ENCODE measurements at places on chromosomes 7 and 10.

DNA sequence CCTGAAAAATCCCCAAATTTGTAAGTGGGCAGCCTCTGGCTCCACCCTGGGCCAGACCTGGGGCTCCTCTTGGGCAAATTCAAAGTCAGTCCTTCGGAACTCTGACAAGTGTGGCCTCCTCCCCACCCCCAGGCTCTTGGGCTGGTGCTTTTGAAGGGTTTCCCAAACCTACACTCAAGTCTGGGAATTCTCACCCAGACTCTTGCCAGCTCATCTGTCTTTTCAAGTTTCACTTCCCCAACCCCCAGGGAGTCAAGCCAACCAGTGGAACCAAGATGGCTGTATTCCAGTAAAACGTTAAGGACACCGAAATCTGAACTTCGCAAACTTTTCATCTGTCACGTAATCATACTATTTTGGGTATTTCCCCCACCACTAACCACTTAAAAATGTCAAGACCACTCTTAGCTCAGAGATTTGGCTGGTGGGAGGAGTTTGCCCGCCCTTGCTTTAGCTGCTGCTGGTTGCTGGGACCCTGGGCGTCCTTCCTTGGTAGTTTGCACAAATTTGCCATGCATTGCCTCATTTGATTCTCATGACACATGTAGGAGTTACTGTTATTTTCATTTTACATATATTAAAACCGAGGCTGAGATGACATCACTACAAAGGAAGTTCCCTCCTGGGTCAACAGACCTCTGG, 1.7 kb upstream of the MYO1G start:
- no peak for DNase-seq

- DNase-seq = no peak
These were observed 287.1 kb upstream of the C7orf33 start for GRCh38 chr7:148303295-148304082.

GRCh38 chr7:38629651-38630510, 1.3 kb downstream of the AMPH start:
- no peak for DNase-seq

GRCh38 chr7:26583094-26583648, 281.2 kb downstream of the SKAP2 start:
- no peak for DNase-seq

DNA sequence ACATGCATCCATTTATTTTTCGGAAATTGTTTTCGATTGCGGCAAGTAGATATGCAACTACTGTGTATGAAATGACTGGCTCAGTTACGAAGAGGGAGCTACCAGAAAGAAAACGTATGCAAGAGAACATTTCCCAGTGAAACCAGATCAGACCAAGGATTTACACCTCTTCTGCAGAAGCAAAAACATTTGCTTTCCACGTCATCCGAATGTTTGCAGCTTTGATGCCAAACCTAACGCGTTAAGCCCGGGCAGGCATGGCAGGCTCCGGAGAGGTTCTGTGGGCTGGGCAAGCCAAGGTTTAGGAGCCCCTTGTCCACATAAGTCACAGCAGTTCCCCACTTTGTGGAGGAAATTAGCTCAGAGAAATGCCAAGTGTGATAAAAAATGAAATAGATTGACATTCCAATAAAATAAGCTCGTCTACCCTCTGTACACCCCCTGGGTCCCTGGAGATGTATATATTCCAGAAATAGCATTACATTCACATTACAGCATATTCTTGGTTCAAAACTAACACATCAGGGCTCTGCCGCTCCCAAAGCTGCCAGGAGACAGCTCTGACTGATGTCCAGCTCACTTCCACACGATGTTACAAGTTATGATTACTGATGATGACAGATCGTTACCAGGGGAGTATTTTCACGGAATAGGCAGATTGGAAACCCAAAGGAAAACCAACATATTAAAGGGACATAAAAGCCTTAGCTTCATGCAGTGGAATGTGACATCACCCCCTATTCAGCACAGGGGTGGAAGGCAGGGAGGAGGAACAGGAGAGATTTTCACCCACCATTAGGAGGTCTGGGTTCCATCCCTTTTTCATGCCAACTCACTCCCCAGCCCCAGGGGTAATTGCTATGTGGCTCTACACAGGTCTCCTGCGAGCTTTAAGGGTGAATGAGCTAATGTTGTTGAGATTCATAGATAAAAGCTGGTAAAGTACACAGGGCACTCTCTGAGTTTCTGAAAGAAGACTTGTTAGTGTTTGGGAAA, 81.5 kb downstream of the LYZL1 start:
- DNase-seq = no peak

- DNase-seq = no peak
These were observed 30.5 kb downstream of the HHEX start for GRCh38 chr10:92719991-92720830.

DNA sequence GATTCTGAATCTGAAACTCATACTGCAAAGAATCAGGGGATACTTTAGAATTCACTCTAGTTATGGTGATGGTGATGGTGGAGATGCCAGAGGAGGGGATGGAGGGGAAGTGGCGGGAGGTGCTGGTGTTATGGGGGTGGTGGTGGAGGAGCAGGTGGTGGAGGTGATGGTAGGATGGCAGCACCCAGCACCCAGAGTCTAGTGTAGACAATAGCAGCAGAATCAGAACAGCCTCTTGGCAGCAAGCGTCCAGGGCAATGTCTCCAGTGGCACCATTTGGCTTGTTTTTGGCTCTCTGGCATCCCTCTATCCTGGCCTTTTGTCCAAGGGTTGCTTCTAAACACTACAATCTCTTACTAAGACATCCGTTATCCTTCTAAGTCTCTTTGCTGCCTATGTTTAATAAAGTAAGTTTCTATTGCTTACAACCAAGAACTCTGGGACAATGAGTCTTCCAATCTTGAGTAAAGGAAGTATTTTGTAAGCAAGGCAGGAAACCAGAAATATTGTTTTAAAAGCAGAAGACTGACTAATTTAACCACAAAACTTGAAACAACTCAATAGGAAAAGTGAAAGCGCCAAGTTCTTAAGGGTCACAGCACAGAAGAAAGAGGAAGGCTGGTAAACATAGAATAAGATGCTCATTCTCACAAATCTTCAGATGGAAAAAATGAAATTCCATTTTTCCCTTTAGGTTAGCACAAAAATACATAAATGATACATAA, 42.4 kb upstream of the GDF10 start:
- no peak for DNase-seq

- DNase-seq = no peak
These were observed 143.2 kb upstream of the PCBD1 start for GRCh38 chr10:71031603-71032002.

- no peak for DNase-seq
These were observed 247.6 kb upstream of the HGF start for GRCh38 chr7:82017334-82017943.

DNA sequence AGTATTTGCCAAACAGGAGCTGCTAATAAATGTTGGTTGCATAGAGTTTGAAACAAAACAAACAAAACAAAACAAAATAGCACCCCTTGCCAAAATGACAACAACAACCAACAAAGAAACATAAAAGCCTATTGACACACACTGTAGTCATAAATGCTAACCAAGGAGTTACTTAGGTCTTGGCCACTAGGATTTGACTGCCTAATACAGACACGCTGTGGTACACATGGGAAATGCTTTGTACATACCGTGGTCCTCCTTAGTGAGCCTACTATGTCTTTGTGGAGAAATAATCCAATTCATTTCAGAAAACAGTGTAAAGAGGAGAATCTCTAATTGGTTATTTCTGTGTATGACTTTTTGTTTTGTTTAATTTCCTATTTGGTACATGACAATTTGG, 53.2 kb upstream of the MTPN start:
- no peak for DNase-seq

GRCh38 chr10:50807851-50808776, 68.4 kb downstream of the ASAH2B start:
- DNase-seq = no peak

GRCh38 chr7:141045126-141045841, 28.6 kb upstream of the TMEM178B start:
- DNase-seq = no peak

- DNase-seq = no peak
These were observed 88.5 kb downstream of the PPP1R17 start for GRCh38 chr7:31775556-31775955.

DNA sequence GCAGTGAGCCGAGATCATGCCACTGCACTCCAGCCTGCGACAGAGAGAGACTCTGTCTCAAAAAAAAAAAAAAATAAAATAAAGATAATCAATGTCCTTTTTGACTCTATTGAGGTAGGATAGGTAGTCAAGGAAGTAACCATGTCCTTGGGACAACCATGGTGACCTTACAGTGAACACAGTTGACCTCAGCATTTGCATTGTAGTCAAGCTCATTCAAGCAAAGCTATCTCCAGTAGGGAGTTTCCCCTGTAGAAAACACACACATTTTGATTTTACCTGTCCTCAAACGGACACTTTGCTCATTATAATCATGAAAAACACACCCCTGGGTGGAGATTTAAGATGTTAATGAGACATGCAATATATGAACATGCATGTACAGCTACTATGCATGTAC, 171.7 kb downstream of the KIF20B start:
- no peak for DNase-seq

DNA sequence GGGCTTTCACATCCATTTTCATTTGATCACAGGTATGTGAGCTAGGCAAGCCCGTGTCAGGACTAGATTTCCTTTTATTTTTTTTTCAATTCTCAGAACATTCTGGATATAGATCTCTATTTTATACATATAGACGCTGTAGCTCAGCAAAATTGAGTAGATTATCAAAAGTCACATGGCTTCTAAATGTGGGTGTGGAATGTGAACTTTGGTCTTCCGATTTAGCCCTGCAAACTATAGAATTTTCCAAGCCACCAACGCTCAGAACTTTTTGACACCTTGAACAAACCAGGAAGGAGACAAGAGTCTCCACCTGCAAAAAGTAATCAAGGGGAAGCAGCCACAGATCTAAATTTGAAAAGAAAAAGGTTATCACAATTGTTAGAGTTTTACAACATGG, 15.9 kb upstream of the FFAR4 start:
- no peak for DNase-seq

DNA sequence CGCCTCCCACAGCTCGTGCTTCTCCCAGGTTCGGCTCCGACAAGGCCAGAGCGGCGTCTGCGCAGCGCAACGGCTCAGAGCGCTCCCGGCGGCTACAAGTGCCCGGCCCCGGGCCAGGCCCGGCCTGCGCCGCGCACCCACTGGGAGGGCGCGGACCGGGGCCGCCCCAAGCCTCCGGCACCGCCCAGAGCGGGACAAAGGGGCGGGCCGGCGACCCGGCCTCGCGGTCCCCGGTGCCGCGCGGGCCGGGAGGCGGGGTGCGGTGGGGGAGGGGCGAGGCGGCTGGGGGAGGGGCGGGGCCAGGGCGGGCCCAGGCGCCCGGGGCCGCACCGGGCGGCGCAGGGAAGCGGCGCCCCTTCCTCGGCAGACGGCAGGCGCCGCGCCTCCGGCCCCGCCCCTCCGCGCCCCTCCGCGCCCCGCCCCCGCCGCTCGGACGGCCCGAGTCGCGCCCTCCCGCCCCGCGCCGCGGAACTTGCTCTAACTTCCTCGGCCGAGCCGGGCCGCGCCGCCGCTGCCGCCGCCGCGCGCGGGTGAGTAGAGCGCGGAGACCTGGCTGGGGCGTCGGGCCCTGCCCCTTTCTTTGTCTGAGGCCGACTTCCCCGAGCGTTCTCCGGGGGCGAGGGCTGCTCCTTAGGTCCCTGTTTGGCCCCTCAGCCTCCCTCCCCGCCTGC, at the start of gene TSPAN14:
Gene TSPAN14, plus strand, starts transcription at position 469 of the 671 bp plus-strand sequence. CDS start 34,924 bp downstream, outside the sequence.
- peak; percentile 56 for DNase-seq

GRCh38 chr7:126411032-126411820, 841.5 kb downstream of the GRM8 start:
- DNase-seq = no peak

- no peak for DNase-seq
These were observed 260.3 kb upstream of the FERD3L start for GRCh38 chr7:19405541-19405940.

GRCh38 chr10:35089611-35090161, 455 bp downstream of the CUL2 start:
- no peak for DNase-seq

- no peak for DNase-seq
These were observed 9.4 kb upstream of the LRRC27 start for GRCh38 chr10:132322586-132323048.

DNA sequence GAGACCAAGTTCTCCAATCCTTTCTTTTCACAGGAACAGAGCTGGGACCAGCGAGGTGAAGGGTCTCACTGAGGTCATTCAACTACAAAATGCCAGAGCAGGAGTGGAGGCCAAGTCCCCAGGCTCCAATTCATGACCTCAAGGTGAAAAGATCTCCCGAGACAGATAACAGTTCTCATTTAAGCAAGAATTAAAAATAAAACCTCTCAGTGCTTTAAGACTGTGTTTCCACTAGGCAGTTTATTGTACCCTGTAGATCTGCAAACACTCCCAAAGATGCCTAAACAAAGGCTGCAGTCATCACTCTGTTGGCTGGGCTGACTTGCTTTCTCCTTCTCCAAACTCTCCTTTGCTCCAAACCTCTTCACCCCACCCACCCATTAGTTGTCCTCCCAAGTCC, 74.8 kb upstream of the CXCL12 start:
- DNase-seq = no peak

DNA sequence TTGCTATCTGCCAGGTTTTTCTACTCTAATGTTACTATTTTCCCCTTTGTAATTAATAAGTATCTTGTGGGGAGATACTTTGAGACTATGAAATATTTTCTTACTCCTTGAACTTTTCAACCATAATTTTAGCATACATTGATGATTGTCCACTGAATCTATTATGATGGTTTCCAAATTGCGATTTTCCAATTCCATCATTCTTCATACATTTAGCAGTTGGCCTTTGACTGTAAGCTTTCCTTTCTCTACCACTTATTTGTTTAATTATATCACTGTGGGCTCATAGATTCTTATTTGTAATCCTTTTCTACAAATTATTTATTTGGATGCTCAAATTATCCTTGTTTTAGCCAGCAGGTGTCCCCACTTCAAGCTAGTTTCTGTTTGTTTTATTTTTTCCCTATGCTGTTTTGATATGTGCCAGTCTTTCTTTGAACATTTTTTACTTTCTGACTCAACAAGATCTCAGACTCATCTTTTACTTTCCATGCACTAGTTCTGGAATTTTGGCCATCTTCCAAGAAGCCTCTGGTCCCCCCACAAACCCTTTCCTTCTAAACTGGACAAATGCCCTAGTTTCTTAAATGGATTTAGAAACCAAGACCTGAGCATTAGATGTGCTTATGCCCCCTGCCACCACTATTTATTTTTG, 11.4 kb upstream of the MRPS16 start:
- DNase-seq = no peak
